ENCODE measurements at places on chromosomes 7 and 10.

DNA sequence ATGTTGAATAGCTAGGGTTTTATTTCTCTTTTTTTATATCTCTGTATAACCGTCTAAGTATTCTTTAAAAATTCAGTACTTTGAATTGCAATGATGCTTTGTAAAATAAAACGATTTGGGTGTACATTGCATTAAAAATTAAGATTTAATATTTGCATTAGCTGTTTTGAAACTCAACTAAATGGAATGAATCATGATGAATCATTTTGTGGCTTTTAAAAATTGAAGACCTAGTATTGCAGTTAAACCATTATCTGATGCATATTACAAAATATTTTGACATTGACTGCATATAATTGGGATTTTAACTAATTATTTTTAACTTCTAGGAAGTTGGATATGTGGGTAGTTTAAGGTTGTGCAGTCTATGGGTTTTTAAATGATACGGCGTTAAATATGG lies 314.0 kb downstream of the CDK14 start:
- no peak for DNase-seq

DNA sequence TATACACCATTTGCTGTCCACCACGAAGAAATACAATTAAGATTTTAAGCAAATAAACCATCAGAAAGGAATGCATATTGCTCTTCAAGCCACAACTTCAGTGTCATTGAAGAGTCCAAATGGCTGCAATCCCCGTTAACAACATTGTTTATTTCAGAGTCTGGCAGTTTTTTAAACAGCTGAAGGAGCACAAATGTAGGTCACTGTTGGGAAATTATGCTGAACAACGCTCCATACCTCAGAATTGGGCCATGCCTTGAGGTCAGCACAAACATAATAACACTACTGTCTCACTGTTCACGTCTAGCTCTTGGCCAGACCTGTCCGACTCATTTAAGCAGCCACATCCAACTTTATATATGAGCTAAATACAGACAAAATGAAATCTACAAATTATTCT lies 453.9 kb upstream of the GHITM start:
- no peak for DNase-seq

DNA sequence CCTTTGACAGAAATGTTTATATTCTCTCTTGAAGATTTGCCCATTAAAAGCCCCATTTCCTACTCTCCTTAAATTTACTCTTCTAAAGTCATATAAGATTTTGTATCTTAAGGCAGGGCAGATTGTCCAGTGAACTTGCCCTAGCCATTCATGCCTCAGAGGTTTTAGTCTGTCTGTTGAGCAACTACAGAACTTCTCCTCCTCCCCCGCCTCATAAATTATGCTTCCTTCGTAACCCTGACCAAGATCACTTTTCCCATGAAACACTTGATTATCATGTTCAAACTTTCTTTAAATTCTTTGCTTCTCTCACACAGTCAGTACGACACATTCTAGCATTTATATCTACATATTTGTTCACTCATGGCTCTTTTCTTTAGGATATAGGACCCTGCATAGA lies 621.3 kb downstream of the ANKRD7 start:
- no peak for DNase-seq

- no peak for DNase-seq
Observed at GRCh38 chr10:77350134-77350533, 287.5 kb downstream of the KCNMA1 start.

- DNase-seq: no peak
Observed at GRCh38 chr10:24310104-24310503, 101.2 kb downstream of the KIAA1217 start.

DNA sequence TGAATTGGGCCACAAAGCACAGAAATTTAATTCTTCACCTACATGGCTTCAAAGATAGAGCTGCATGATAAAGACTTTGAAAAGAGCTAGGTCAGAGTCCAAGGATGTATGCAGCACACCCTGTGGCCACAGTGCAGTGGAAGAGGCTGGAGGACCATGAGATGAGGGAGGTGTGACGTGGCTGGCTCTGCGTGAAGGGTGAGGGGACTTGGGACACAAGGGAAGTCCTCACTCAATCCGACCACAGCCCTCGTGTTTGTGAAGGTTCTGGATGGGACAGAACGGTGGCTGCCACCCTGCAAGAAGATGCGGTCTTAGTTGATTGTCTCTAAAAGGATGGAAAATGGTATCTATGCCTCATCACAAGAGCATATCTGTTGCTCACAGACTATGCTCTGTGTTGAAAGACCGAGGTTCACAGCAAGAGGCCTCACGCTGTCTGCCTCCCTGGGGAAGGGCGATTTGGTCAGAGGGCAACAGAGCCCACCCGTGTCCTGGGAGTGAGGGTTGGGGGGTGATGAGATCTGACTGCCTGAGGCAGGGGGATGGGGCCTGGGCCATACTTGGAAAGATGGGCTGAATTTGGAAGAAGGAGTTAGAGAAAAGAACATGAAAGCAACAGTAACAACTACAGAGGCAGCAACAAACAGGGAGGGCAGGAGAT lies 174.4 kb upstream of the SHH start:
- DNase-seq: no peak

DNA sequence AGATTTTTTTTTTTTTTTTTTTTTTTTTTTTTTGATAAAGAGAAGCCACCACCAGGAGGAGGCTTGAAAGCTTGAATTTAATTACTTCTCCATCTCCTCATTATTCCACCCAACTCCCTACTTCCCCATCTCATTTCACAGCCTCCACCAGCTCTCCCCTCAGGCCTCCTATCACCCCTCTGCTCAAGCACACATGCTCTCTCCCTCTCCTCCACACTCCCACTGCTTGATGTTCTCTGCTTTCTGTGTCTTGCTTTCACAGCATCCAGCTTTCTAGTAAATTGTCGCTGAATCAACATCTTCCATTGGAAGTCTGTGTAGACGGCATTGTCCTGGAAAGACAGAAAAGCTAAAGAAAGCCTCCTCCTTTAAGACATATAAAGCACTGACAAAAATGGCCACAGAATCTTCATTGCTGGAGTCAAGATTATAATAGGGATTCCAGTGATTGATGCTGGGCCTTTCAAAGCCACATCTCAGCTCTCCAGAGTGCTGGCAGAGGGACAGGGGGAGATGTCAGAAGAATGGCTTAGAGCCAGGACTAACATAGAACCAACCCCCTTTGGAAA lies 58.3 kb downstream of the DOCK4 start:
- no peak for DNase-seq

DNA sequence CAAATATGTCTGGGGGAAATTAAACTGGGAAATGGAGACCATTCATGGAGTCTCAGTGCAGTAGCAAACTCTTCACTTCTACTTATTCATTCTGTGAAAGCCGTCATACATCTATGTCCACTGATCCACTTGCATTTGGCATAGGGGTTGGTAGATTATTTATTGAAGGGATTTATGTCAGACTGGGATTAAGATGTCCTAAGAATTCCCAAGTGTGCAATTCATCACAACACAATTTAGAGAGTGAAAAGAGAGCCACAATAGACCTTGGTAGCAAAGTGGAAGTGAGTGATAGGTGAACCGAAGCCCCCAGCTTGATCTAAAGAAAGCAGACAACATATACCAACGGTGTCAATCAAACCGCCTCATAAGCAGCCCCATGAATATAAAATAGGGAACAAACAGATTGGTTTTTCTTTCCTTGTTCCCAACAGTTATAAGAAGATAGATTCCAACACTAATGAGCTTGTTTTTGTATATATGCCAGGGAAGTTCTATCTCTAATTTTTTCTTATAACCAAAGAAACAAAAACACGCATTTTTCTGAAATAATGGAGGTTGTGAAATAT lies 234.3 kb downstream of the CACNA2D1 start:
- no peak for DNase-seq

- no peak for DNase-seq
Observed at GRCh38 chr10:11796474-11796873, 26.7 kb upstream of the PROSER2 start.

- DNase-seq: no peak
Observed at GRCh38 chr10:121378251-121378801, 219.9 kb downstream of the FGFR2 start.

- no peak for DNase-seq
Observed at GRCh38 chr7:90792301-90792700, 196.2 kb downstream of the CDK14 start.

GRCh38 chr10:22693860-22694259 lies 20.5 kb downstream of the PIP4K2A start:
- no peak for DNase-seq

DNA sequence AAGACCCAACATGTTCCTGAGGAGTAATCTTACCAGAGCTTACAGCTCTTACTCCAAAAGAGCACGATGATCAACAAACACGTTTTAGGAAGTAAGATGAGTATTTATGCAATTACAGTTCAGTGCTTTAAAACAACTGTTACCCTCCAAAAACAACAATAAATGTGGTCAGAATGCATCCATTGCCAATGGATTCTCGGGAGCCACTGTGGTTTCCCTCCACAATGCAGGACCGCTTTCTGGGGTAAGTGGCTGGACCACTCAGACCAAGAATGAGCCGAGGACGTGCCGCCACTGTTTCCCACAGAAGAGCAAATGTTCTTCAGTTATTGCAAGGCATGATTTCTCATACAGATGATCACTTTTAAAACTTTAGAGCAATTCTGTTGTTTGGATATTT lies 232.3 kb upstream of the MKLN1 start:
- DNase-seq: no peak

DNA sequence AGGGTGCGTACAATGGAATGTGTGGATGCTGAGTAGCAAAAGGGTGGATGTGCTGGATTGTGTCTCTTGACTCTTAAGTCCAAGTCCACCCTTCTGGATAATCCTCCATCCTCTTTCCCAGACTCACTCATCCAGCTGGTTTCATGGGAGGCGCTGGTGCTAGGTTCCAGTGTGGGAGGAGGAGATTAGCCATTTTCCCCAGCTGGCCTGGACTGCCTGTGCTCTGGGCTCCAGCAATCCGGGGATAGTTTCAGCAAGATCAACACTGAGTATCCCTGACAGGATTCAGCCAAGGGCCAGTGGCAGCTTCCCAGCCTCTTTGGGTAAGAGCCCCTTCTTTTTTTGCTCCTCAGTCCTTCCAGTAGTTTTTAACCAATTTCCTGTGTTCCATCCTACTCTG lies 21.6 kb upstream of the TRIL start:
- DNase-seq: no peak

- no peak for DNase-seq
Observed at GRCh38 chr10:60704471-60704870, 73.8 kb upstream of the CDK1 start.

DNA sequence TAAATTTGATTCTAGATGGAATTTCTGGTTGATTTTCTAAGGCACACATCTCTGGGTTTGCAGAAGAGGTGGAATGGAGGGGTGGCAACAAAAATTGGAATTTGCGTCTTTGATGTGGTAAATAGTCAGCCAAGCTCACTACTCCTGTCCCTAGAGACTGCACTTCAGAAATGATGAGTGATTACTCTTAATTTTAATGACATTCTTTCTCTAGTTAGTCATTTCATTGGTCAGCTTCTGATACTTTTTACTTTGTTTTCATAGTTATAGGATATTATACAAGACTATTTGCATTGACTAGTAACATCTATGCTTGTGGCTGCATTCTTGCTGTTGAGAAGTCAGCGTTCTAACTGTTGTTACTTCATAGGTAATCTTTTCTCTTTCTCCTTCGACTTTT lies 658.3 kb downstream of the SUGCT start:
- DNase-seq: no peak

DNA sequence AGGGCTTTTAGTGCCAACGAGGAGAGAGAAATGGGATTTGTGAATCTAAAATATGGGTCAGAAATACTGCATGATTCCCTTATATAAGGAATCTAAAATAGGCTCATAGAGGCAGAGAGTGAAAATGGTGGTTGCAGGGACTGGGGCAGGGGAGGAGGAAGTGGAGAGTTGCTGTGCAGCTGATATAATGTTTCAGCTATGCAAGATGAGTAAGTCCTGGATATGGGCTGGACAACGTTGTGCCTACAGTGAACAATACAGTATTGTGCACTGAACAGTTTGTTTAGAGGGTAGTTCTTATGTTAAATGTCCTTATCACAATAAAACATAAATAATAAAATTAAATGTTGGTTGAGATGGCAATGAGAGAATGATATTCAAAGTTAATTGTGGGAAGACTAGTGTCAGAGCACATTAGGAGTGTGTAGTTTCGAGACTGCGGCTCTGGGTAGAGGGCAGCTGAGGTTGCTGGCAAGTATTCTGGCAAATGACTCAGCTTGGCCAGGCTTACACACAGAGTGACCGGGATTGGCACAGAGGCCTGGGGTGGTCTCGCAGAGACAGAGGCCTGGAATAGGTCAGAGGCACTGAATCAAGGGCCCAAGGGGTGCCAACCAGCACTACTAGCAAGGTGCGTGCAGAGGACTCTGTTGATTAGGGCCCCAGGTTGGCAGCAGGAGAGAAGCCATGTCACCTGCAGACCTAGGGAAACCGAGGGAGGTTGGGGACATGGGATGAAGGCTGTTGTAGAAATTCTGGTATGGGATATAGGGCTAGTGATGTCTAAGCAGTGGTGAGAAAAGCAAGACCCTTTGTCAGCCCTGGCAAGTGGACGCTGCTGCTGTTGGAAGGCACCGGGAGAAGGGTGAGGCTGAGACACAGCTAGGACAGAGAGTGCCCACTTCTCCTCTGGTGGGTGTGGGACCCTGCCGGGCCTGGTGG lies 2.8 kb upstream of the DEPP1 start:
- no peak for DNase-seq

DNA sequence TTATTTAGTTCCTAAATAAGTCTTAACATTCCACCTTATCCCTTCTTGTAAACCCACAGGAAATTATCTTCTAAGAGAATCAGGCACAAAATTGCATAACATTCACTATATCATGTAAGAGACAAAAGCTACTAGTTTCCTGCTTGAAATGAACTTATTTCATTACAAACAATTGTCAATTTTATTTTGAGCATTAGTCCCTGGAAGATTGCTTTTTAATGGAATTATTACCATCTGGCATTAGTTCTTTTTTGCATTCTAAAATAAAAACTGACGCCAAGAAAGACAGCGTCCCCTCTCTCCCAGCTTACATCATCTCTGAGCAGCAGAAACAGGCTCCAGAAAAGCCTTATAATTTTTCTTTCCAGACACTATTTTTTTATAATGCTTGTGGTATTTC lies 121.8 kb downstream of the NOC3L start:
- DNase-seq: no peak

- DNase-seq: no peak
Observed at GRCh38 chr7:2198206-2198605, 34.5 kb downstream of the MAD1L1 start.

DNA sequence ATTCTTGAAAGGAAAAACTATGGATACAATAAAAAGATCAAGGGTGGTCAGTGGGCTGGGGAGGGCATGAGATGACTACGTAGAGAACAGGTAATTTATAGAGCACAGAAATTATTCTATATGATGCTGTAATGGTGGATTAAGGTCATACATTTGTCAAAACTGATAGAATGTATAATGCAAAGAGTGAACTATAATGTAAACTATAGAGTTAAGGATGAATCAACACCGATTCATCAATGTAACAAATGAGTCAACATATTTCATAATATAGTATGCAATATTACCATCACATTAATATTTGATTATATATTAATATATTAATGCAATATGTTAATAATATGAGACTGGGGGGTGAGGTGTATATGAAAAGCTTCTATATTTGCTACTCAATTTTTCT lies 555.6 kb upstream of the POT1 start:
- DNase-seq: no peak
